Vagina (tissue), 2 donors: ENCODE measurements at places on chromosomes 7 and 10.

DNA sequence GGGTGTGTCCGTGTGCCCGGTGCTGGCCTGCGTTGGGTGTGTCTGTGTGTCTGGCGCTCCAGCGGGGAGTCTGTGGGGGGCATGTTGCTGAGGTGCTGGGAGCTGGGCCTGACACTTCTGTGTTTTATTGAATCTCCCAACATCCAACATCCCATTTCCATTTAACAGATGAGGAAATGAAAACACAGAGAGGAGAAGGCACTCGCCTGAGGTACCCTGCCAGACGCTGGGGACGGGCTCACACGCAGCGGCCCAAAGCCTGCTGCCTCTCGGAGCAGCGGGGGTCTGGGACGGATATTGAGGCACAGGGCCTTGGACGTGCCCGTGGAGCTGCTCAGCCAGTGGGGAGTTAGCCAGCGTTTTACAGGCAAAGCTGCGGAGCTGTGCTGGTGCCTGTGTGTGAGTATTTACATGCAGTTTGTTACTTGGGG is 133.9 kb downstream of the DNAJB6 start:
- no peak overlapping the region for H3K4me3 ChIP-seq
- no peaks in the 10 kb centered on the region for H3K4me1 ChIP-seq
- H3K36me3 ChIP-seq = no peaks in the 10 kb centered on the region
- no peak overlapping the region for H3K27ac ChIP-seq
- DNase-seq = no peak
- no peaks in the 10 kb centered on the region for H3K27me3 ChIP-seq

GRCh38 chr7:83996879-83997278 is 197.7 kb downstream of the SEMA3A start:
- H3K4me3 ChIP-seq = no peak overlapping the region
- no peaks in the 10 kb centered on the region for H3K4me1 ChIP-seq
- no peaks in the 10 kb centered on the region for H3K36me3 ChIP-seq
- DNase-seq = no peak

DNA sequence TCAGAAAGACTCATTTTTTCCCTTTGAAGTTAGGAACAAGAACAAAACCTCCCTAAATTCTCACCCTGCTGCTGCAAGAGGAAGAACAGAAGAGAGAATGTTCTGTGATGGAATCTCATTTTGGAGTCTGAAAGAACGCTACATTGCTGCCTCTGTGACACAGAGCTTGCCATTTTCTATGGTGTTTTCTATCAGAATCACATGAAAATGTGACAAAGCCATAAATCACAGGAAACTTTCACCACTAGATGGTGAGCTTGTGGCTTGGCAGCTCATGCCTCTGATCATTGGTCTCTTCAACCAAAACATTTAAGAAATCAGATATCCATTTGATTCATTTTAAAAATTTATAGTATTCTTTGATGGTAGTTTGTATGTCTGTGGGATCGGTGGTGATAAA is 82.9 kb downstream of the CADPS2 start:
- peaks cover 5% of the 10 kb centered on the region for H3K4me1 ChIP-seq
- no peak overlapping the region for H3K4me3 ChIP-seq
- H3K36me3 ChIP-seq = no peaks in the 10 kb centered on the region
- H3K27ac ChIP-seq = no peak overlapping the region
- no peak for DNase-seq

GRCh38 chr7:147982307-147982706 is 608.3 kb upstream of the C7orf33 start:
- H3K27me3 ChIP-seq = no peaks in the 10 kb centered on the region
- no peaks in the 10 kb centered on the region for H3K36me3 ChIP-seq
- no peak overlapping the region for H3K27ac ChIP-seq
- DNase-seq = no peak
- H3K4me3 ChIP-seq = no peak overlapping the region

- peaks cover 43% of the 10 kb centered on the region for H3K36me3 ChIP-seq
- DNase-seq = no peak
- no peak overlapping the region for H3K27ac ChIP-seq
- no peaks in the 10 kb centered on the region for H3K27me3 ChIP-seq
- no peak overlapping the region for H3K4me3 ChIP-seq
Measured at GRCh38 chr10:43610636-43611035, 4.4 kb downstream of the ZNF485 start.

DNA sequence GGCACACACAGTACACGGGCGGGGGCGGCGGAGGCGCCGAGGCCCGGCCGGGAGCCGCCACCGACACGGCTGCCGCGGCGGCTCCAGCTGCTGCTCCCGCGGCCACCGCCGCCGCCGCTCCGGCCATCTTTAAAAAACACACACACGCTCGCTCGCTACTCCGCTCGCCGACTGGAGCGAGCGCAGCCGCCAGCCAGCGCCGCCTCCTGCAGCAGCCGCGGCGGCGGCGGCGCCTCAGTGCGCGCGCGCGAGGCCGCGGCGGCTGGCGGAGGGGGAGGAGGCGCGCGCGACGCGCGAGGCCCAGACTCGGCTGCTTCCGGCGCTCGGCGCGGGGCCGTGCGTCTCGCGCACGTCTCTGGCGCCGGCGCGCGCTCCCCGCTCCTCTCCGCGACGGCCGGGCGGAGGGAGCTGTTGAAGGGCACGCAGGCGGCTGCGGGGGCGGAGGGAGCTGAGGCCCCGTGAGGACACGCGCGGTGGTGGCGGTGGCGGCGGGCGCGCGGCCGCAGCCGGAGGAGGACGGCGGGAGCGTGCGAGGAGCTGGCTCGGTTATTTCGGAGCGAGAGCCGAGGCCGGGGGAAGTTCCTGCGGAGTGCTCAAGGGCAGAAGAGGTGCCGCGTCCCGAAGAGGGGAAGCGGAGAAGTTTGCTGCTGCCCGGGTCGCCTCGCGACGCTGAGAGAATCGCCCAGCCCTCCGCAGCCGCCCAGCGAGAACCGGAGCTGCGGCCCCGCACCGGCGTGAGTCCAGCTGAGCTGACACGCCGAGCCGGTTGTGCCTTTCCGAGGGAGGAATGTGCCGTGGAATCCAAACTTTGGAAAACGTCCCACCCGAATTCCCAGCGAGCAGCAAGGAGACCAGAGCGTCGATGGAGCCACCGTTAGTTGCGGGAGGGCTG is at the start of gene KDM7A:
TSS of gene KDM7A (minus strand) at position 173 of the 892 bp plus-strand sequence. CDS start at position 127, 46 bp downstream.
- peak; percentile 93 for DNase-seq
- H3K27ac ChIP-seq = peak within 1 kb of the TSS; percentile 100
- H3K36me3 ChIP-seq = no peaks in the 10 kb centered on the region
- H3K4me3 ChIP-seq = peak within 1 kb of the TSS; percentile 77
- H3K4me1 ChIP-seq = peaks cover 17% of the 10 kb centered on the region
- no peaks in the 10 kb centered on the region for H3K27me3 ChIP-seq

- H3K27me3 ChIP-seq = no peaks in the 10 kb centered on the region
- H3K4me1 ChIP-seq = peaks cover 44% of the 10 kb centered on the region
- H3K27ac ChIP-seq = no peak overlapping the region
- no peaks in the 10 kb centered on the region for H3K36me3 ChIP-seq
- DNase-seq = no peak
Measured at GRCh38 chr7:100155553-100156317, 2.8 kb downstream of the TRAPPC14 start.

GRCh38 chr10:132199268-132199853 is 12.6 kb downstream of the DPYSL4 start:
- H3K36me3 ChIP-seq = no peaks in the 10 kb centered on the region
- no peaks in the 10 kb centered on the region for H3K4me1 ChIP-seq
- no peaks in the 10 kb centered on the region for H3K27me3 ChIP-seq

GRCh38 chr10:27446091-27446918 is 57.8 kb upstream of the RAB18 start:
- H3K36me3 ChIP-seq = no peaks in the 10 kb centered on the region
- no peaks in the 10 kb centered on the region for H3K27me3 ChIP-seq
- H3K4me3 ChIP-seq = no peak overlapping the region
- no peak overlapping the region for H3K27ac ChIP-seq
- H3K4me1 ChIP-seq = no peaks in the 10 kb centered on the region

- H3K4me1 ChIP-seq = no peaks in the 10 kb centered on the region
- no peak for DNase-seq
- no peak overlapping the region for H3K27ac ChIP-seq
- H3K4me3 ChIP-seq = no peak overlapping the region
Measured at GRCh38 chr7:155928583-155928982, 116.3 kb upstream of the SHH start.

- H3K4me1 ChIP-seq = no peaks in the 10 kb centered on the region
- H3K4me3 ChIP-seq = no peak overlapping the region
- no peak for DNase-seq
- H3K27ac ChIP-seq = no peak overlapping the region
Measured at GRCh38 chr10:128116187-128116586, 10.0 kb downstream of the MKI67 start.

- no peak overlapping the region for H3K27ac ChIP-seq
- no peak for DNase-seq
- H3K36me3 ChIP-seq = no peaks in the 10 kb centered on the region
- no peaks in the 10 kb centered on the region for H3K27me3 ChIP-seq
- peaks cover 22% of the 10 kb centered on the region for H3K4me1 ChIP-seq
Measured at GRCh38 chr7:42453931-42454361, 216.9 kb upstream of the GLI3 start.

DNA sequence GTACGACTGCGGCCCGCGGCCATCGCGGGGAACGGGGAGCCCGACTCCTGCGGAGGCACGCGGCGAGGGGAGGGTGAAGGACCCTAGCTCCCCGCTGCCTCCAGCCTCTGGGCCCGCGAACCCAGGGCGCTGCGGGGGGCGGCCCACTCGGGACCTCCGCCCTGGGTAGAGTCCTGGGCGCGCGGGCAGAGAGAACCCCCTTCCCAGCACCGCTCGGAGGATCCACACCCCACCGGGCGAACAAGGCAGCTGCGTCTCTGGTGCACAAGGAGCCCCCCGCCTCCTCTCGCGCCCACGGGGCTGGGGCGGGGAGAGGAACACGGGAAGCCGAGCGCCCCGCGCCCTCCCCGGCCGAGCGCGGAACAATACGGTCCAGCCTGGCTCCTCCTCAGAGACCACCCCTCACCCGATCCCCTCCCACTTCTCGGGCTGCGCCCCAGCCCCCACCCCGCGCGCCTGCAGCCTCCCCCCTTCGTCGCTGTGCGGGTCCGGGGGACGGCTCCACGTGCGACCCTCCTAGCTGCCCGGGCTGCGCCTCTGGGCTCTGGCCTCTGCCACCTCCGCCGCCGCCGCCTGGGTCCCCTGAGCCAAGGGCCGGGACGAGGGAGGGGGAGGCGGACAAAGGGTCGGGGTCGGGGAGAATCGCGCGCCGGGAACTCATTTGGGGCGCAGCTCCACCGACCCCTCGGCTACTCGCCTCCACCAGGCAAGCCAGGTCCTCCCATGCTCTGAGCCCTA is at the start of gene WDR86:
TSS of gene WDR86 (minus strand) at position 372 of the 738 bp plus-strand sequence. CDS start 449 bp downstream, outside the sequence.
- no peaks in the 10 kb centered on the region for H3K36me3 ChIP-seq
- H3K27ac ChIP-seq = peak within 1 kb of the TSS; percentile 81
- no peak for DNase-seq
- peaks cover 21% of the 10 kb centered on the region for H3K4me1 ChIP-seq
- H3K4me3 ChIP-seq = peak within 1 kb of the TSS; percentile 62

GRCh38 chr7:13042605-13043236 is 355.3 kb downstream of the ARL4A start:
- no peaks in the 10 kb centered on the region for H3K4me1 ChIP-seq
- H3K27me3 ChIP-seq = no peaks in the 10 kb centered on the region
- H3K27ac ChIP-seq = no peak overlapping the region
- H3K4me3 ChIP-seq = no peak overlapping the region

GRCh38 chr7:88069093-88069492 is 135.0 kb downstream of the ADAM22 start:
- no peaks in the 10 kb centered on the region for H3K27me3 ChIP-seq
- DNase-seq = no peak
- no peaks in the 10 kb centered on the region for H3K4me1 ChIP-seq
- H3K4me3 ChIP-seq = no peak overlapping the region

DNA sequence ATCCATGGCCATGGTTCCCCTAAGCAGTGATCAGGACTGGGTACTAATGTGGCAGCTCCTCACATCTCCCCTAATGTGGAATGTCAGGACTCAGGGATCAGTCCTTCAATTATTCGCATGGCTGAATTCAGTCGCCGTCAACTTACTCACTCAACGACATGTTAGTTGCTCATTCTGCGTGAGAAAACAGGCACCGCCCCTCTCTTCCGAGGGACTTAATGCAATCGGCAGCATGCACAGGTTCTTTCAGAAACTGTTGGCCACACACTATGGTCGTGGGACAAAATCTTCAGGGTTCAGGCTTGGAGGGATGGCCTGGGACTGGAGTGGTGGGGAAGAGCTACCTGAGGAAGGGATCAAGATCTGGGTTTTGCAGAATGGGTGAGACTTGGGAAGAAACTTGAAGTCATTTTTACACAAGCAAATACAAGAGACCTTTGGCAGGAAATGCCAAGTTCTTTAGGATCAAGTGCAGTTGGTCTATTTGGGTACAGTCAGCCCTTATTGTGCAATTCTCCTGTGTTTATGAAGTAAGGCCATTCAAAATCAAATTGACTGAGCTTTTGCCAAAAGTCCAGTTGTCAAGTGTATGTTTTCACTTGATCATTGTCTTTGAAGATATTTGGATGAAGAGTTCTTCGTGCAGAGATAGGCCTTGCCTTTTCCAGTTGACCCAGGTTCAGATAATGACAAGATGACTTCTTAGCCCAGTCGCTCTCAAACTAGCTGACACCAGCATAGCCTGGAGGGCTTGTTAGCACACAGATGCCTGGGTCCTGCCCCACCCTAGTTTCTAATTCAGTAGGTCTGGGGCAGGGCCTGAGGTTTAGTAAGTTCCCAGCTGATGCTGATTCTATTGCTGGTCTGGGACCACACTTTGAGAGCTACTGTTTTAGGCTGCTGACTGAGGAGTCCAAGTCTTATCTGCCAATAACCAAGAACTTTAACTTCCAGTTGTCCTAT is 48.5 kb downstream of the LRRC18 start:
- no peak overlapping the region for H3K27ac ChIP-seq
- no peaks in the 10 kb centered on the region for H3K27me3 ChIP-seq
- no peaks in the 10 kb centered on the region for H3K4me1 ChIP-seq
- no peak for DNase-seq
- H3K4me3 ChIP-seq = no peak overlapping the region
- no peaks in the 10 kb centered on the region for H3K36me3 ChIP-seq

- H3K36me3 ChIP-seq = no peaks in the 10 kb centered on the region
- H3K27ac ChIP-seq = no peak overlapping the region
- no peaks in the 10 kb centered on the region for H3K4me1 ChIP-seq
- no peak overlapping the region for H3K4me3 ChIP-seq
- H3K27me3 ChIP-seq = no peaks in the 10 kb centered on the region
- no peak for DNase-seq
Measured at GRCh38 chr7:37481722-37482288, 33.1 kb upstream of the ELMO1 start.

DNA sequence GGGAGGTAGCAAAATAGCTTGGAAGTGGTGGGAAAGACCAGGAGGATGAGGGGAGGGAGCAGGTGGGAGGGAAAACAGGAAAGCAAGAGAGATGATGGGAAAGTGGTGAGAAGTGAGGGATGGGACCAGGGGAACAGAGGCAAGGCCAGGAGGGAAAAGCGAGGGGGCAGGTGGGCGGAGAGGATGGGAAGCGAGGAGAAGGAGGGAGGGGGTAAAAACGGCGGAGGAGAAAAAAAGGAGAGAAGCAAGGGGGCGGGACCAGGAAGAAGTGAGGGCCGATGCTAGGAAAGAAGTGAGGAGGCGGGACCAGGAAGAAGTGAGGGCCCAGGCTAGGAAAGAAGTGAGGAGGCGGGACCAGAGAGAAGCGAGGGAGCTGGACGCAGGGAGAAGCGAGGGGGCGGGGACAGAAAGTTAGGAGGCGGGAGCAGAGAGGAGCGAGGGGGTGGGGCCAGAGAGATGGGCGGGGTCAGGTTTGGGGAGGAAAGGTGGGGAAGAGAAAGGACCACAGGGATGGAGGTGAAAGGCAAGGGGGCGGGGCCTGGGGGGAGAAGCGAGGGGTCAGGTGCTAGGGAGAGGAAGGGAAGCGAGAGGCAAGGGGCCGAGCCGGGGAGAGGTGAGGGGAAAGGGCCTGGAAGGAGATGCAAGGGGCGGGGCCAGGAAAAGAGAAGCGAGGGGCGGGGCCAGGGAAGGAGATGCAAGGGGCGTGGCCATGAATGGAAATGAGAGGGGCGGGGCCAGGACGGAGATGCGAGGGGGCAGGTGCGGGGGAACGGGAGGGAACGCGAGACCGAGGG is 984 bp downstream of the SMURF1 start:
- peak overlapping the region; percentile 100 for H3K27ac ChIP-seq
- H3K4me1 ChIP-seq = peaks cover 49% of the 10 kb centered on the region
- DNase-seq = no peak
- peak overlapping the region; percentile 99 for H3K4me3 ChIP-seq
- H3K27me3 ChIP-seq = no peaks in the 10 kb centered on the region
